ENCODE measurements at places on chromosomes 11 and 22.
A peak's percentile ranks its signal among the peaks of the same experiment; 100 is the strongest.

DNA sequence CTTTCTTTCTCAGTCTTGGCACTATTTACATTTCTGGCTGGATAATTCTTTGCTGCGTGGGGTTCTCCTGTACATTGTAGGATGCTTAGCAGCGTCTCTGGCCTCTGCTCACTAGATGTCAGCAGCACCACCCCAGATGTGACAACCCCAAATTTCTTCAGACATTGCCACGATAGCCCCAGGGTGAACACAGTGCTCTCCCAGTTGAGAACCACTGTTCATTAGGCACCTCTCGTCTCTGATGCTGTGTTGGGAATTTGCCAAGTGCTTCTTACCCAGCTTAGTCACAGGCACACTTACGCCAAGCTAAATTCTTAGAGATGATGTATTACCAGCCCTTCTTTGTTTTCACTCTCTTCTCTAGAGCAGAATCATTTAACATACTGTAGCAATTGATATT lies 9.4 kb downstream of the TRIM6 start:
- no peak for DNase-seq

- no peak for DNase-seq
Measured at GRCh38 chr11:122093731-122094275, 22.2 kb downstream of the BLID start.

- DNase-seq, result no peak
Measured at GRCh38 chr11:68976563-68976962, 4.2 kb downstream of the MRGPRD start.

DNA sequence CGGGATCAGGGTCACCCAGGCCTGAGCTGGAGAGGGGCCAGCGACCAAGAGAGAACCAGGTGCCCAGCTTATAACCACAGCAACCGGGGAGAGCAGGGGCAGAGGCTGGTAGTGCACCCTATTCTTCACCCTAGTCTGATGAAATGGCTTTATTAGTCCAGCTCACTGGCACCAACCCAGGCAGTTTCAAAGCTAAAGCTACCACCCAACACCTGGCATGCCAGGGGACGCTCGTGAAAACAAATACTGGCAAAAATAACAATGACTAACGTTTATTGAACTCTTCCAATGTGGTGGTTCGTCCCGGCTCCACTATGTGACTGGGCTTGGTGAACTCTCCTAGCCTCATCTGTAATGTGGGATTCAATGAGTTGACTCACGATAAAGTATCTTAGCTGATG lies 30.6 kb downstream of the SCGB1A1 start:
- DNase-seq, result no peak

GRCh38 chr11:9838961-9839360 lies 175.1 kb downstream of the SWAP70 start:
- no peak for DNase-seq

- no peak for DNase-seq
Measured at GRCh38 chr22:40055143-40055883, 60.6 kb downstream of the FAM83F start.

GRCh38 chr11:103690356-103690755 lies 346.1 kb upstream of the DDI1 start:
- no peak for DNase-seq

GRCh38 chr22:45968751-45969413 lies 8.1 kb downstream of the WNT7B start:
- DNase-seq, result peak; percentile 59

DNA sequence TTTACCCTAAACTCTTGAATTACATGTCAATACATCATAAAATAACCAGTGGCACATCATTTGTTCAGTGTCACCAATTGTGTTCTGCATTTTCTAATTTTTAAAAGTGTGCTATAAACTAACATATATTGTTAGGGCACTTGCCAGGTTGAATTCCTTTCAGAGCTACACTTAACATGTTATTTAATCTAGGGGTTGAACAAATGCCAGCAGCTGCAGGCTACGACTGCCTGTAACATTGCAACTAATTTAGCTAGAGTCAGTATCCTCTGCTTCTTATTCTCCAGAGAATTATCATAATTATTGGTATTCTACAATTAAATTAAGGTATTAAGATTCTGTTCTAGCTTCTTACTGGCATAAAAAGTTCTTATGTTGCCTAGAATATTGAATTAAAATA lies 46.4 kb upstream of the ARHGAP42 start:
- DNase-seq, result no peak

DNA sequence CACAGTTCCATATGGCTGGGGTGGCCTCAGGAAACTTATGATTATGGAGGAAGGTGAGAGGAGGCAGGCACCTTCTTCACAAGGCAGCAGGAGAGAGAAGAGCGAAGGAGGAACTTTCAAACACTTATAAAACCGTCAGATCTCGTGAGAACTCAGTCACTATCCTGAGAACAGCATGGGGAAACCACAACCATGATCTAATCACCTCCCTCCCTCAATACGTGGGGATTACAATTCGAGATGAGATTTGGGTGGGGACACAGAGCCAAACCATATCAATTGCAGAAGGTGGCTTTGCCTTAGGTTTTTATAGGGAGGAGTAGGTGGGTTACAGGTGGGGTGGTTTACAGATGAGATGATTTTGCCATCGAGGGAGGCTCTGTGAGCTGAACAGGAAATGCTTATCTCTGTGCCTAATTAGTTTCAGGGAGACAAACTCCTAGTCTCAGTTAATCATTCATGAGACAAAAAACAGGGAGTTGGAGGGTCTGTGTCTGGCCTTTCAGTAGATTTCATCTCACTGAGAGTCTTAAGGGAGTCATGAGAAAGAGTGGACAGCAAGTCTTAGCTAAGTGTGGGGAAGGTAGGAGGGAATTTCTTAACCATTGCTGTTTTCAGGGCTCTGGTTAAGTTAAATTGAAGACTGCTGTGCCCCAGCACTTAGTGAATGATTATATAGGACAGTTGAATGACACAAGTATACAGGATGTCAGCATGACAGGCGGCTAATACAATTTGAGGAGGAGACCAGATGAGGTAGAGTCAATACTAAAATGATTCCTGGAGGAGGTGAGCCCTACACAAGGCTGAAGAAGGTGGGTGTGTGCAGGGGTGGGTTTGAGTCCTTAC lies 47.7 kb downstream of the CWC15 start:
- DNase-seq, result no peak

DNA sequence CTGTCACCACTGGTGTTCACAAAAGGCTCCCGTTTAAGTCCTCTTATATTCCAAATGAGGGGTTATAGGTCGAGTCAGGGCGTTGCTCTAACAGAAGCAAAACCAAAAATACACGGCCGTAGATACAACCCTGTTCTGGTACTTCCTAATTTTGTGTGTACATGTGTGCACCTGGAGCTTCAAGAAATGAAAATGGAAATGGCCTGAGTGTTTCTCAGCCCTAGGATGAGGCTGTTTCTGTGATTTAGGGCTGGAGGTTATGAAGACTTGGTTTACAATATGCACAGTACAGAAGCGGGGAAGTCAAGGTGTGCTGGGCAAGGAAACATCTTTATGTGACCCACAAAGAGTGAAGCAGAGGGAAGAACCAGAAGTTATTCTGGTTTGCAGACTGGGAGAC lies 110.4 kb upstream of the OR4B1 start:
- no peak for DNase-seq

GRCh38 chr11:102485095-102485722 lies 32.6 kb upstream of the TMEM123 start:
- DNase-seq, result no peak

DNA sequence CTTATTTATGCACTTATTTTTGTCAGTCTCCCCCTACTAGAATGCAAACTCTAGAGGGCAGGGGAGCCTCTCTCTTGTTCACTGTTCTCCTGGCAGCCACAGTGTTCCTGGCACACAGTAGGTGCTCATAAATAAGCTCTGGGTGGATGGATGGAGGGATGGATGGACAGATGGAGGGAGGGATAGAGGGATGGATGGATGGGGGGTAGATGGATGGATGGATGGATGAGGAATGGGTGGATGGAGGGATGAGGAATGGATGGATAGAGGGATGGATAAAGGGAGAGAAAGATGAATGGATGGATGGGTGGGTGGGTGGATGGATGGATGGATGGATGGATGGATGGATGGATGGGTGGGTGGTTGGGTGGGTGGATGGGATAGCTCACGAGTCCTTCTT lies 13.5 kb downstream of the PVALB start:
- DNase-seq, result no peak

DNA sequence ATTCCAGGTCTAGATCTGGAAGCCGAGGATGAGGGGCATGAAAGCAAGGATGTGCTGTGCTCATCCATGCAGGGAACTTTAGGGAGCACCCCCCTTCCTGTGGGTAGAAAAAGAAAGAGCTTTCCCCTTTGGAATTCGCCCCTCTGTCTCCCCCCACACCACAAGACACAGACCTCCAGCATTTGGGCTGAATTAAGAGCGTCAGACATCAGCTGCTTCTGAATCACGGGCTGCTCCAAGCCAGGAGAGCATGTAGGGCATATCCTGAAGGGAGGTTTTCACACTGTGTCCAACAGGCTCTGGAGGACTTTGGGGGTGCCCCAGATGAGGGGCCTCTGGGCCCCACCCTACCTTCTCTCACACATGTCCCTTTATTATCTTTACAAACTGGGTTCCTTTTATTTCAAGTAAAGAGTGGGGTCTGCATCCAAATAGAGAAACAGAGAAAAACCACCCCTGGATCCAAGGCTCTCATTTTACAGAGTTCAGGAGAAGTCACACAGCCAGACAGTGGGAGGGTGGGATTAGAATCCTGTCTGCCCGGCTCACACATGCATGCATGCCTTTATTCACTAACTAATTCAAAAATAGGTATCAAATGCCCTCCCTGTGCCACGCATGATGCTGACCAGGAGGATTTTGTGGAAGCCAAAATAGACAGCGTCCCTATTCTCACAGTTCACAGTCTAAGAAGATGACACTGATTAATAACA lies 52.8 kb downstream of the LRRC32 start:
- no peak for DNase-seq

- no peak for DNase-seq
Measured at GRCh38 chr11:64893194-64894069, 15.0 kb upstream of the EHD1 start.

GRCh38 chr22:40479887-40480538 lies 109.6 kb downstream of the SGSM3 start:
- no peak for DNase-seq

DNA sequence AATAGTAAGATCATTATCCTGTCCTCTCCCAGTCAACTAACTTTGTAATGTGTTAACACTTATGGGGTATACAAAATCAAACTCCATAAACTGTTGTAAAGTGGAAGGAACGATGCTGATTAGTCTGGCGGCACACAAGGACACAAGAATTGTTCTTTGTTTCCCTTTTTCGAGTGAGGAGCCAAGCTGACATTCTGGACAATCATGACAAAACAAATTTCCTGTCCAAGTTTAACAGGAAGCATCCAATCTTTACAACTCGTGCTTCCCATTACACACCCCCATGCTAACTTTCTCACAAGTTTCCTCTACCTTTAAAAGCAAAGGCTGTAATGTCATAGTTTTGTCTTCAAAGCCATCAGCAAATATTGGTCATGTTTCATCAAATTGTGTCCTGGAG lies 20.4 kb upstream of the LDLRAD3 start:
- DNase-seq, result no peak

- DNase-seq, result no peak
Measured at GRCh38 chr11:100674212-100674611, 12.9 kb upstream of the ARHGAP42 start.

GRCh38 chr11:117575856-117576255 lies 221.2 kb downstream of the DSCAML1 start:
- no peak for DNase-seq

- no peak for DNase-seq
Measured at GRCh38 chr11:11095831-11096723, 238.2 kb upstream of the ZBED5 start.

DNA sequence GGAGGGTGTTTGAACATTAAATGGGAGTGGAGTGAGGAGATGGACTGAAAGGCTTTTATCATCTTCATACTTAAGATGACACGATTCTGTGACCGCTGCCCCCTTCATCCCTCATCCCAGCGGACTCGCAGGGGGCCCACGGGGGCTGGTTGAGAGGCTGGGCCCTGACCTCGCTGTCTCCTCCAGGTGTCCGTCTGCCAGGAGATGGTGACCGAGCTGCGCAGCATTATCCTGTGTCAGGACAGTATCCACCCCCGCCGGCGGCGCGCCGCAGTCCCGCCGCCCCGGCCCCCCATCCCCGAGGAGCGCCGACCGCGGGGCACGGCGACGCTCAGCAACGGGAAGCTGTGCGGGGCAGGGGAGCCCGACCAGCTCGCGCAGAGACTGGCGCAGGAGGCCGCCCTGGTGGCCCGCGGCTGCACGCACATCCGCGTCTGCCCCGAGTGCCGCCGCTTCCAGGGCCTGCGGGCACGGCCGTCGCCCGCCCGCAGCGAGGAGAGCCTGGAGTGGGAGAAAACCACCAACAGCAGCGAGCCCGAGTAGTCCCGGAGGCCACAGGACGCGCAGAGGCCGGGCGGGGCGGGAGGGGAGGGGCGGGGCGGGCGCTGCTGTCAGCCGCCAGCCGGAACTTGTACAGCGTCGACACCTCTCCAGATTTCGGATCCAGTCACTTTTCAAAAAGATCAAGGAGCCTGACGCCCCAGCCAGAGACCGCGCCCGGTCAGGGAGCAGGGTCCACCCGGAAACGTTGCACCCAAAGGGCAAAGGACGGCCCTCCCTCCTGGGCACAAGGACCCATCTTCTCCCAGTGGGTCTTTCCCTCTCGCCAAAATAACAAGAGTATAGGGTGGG lies 38.0 kb upstream of the TBCEL start:
- DNase-seq, result no peak

Measured in SW 1271 (cell line).